ENCODE measurements at places on chromosomes 3 and 15.

DNA sequence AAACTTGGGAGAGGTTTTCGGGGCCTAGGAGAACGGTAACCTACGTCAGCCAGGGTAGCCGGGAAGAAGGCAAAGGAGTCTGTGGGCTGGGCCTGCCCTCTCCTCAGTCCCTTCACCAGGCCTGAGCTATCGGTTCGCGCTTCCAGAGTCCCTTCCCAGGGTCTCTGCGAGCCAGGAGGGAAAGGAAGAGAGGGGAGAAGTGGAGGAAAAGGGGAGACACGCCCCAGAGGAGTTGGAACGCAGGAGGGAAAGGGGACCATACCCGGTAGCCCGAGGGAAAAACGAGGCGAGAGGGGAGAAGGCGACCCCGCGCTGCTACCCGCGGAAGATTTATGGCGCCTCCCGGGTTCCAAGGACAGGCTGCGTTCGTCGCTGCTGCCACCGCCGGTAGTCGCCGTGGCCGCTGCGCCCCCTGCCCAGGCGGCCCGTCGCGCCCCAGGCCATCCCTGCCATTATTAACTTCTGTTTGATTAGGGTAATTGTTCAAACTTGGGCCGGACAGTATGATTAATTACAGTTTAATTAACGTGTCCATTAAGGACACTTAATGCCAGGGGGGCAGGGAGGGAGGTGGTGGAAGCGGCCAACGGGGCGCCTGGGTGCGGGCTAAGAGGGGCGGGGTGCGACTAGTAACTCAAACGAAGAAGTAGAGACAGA, 3.4 kb upstream of the SKOR1 start:
- no peak for DNase-seq

- DNase-seq = peak; percentile 77
Measured at GRCh38 chr3:132659365-132660051, at the start of gene ACAD11. TSS of gene ACAD11 (minus strand) at chr3:132659809. CDS start at chr3:132659751, 58 bp downstream.

DNA sequence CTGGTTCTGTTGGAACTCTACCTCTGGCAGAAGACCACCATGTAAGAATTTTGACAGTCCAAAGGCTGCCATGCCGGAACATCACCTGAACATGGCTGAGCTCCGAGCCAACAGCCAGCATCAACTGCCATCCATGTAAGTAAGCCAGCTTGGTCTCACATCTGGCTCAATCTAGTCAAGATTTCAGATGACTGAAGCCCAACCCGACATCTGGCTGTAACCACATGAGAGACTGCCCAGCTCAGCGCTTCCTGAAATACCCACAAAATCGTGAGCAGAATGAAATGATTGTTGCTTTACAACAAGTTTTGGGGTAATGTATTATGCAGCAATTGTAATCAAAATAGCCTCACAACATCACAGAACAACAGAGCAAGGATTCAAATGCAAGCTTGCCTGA, 32.9 kb downstream of the GHSR start:
- DNase-seq = no peak

- no peak for DNase-seq
Measured at GRCh38 chr3:184778426-184779332, 33.3 kb upstream of the VPS8 start.

DNA sequence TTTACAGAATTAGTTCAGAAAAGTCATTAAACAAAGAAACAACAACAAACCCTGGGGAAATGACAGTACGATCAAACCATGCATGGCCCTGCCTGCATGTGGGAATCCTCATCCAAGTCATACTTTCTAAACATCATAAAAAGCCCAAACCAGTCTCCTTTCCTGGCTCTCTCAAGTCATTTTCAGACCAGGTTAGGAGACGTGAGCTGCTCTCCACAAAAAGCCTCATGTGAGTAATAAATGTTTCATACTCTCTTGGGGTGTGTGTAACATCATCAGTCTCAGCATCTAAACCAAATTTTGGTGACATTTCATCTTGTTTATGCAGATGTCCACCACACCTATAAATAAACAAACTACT, 18.9 kb downstream of the GREM1 start:
- no peak for DNase-seq

- DNase-seq = peak; percentile 38
Measured at GRCh38 chr3:186930641-186931531, 560 bp downstream of the ST6GAL1 start.

DNA sequence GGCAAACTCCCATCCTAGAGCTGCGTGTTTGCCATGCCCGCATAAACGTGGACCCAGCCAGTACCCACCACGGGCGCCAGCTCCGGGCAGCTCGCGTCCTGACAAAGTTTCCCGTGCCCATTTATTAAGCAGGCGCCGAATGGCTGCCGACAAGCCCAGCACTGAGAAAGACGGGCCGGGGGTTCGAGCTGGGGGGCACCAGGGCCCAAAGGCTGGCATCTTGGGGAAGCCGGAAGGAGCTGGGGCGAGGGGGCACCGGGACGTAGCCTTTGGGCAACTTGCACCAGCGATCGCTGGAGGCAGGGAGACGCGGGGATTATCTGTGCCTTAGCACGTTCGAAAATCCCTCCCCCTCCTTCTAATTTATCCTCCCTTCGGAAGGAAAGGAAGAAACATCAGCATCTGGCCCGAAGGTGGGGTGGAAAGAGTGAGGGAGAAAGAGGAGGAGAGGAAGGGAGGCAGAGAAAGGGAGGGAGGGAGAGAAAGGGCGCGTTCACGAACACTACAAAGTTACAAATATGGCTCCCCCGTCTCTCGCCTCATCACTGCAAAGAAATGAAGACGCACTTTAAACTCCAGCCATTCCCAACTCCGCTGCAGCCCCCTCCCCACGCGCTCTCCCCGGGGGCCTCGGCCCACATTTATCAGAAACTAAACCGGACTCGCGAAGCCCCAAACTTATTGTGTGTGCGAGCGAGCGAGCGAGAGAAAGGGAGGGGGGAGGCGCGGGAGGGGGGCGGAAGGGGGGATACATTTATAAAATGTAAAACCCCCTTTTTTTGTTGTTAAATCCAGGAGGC, 1.0 kb downstream of the ANP32A start:
- DNase-seq = peak; percentile 55

- no peak for DNase-seq
Measured at GRCh38 chr3:119862616-119863015, 80.7 kb downstream of the NR1I2 start.

DNA sequence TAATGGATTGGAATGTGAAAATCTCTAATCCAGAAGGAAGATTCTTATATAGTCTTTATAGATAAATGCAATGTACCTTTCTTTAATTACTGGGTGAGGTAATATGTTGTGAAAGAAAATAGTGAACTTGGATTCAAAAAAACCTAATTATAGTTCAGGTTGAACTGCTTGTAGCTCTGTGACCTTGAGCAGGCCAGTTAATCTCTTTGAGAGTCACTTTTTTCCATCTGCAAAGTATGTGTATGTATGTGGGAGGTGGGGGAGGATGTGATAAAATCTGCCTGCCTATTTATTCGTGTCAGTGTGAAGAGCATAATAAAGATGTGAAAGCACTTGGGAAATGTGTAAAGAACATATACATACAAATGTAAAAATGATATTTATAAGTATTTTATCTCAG, 34.4 kb downstream of the GLCE start:
- no peak for DNase-seq

DNA sequence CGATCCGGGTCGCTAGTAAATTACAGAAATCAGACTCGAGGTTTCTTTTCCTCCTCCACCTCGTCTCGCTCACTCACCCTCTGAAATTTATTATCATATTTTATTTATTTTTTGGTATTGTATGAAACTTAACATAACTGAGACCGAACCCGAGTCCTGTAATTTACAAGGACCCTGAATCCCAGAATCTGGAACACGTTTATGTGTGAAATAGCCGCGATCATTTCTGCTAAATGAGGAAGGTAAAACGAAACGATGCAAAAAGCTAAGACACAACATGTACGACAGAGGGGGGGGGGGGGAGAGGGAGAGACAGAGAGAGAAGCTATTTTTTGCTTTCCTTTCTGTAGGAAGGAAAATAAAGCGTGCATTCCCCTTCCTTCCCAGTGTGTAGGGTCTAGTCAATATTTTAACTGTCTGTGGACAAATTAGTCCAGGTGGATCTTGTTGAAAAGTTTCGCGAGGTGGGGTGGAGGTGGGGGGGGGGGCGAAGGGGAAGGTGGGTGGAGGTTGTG, 1.6 kb downstream of the BBX start:
- no peak for DNase-seq

DNA sequence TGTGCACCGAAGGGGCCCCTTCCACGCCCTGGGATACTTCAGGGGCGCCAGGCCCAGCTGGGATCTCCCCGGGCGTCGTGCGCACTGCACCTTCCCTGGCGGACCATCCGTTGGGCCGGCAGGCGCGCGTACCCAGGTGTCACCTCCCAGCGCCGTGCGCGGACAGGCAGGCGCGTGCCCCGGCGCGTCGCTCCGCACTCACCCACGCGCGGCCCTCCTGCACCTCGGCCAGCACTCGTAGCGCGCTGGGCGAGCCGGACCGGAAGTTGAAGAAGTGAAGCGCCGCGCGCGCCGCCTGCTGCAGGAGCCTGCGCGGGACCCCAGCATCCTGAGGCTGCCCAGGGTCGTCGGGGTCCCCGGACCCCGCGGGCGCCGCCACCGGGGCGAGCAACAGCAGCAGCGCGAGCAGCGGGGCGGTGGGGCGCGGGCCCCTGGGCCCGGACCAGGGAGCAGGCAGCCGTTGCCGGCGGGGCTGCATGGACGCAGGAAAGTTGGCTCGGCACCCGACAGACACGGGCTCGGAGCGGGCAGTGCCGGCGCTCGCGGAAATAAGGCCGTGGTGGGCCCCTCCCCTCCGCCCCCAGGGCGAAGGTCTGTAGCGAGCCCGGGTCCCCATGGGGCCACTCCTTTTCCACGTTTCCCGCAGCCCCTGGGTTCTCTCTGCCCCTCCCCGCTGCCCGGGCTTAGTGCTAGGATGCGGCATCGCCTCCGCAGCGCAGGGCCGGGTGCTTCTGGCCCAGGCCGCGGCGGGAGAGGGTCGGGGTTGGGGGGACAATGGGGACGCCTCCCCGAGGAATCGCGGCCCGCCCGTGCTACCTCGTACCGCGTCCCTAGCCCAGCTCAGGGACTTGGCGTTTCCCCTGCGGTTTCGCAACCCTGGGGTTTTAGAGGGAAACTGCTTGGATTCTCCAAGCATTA, at the start of gene RARRES1:
RARRES1 (minus strand) TSS at position 520 of the 918 bp plus-strand sequence; CDS start at position 478, 42 bp downstream.
- DNase-seq = peak; percentile 34
